Spleen (tissue), 13 donors: ENCODE measurements at places on chromosomes 7 and 10. TPM values are rescaled to one million over a fixed set of nuclear protein-coding genes. Genes with fewer than 3 reads are reported as not detected.

AKR1C3 gene
- 2.6 TPM for total RNA-seq

ARMS2 gene
- total RNA-seq, result not detected

FOXK1 gene
- total RNA-seq, result 35.7 TPM

CHAT gene
- total RNA-seq, result not detected

ITGB8 gene
- 0.15 TPM for total RNA-seq

GDF2 gene
- total RNA-seq, result not detected

RAB18 gene
- total RNA-seq, result 104 TPM

DNA sequence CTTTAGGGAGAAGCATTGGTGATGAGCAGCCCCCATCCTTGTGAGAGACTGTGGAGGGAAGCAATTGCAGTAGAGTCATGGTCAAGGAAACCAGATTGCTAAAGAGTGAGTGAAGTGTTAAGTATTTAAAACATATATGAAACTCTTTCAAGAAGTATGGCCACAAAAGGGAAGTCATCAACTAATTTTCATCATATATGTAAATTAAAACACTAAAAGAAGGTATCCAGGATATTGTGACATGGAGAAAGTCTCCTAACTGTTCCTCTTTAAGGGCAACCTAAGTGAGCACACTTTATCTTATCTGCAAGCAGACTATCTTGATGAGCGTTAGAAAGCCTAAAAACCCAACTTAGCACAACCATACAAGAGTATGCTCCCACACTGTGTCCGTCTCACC is 69.7 kb downstream of the CD36 start:
- H3K4me3 ChIP-seq, result no peak overlapping the region
- DNase-seq, result no peak
- H3K27me3 ChIP-seq, result no peaks in the 10 kb centered on the region
- H3K36me3 ChIP-seq, result no peaks in the 10 kb centered on the region
- no peaks in the 10 kb centered on the region for H3K4me1 ChIP-seq

DNA sequence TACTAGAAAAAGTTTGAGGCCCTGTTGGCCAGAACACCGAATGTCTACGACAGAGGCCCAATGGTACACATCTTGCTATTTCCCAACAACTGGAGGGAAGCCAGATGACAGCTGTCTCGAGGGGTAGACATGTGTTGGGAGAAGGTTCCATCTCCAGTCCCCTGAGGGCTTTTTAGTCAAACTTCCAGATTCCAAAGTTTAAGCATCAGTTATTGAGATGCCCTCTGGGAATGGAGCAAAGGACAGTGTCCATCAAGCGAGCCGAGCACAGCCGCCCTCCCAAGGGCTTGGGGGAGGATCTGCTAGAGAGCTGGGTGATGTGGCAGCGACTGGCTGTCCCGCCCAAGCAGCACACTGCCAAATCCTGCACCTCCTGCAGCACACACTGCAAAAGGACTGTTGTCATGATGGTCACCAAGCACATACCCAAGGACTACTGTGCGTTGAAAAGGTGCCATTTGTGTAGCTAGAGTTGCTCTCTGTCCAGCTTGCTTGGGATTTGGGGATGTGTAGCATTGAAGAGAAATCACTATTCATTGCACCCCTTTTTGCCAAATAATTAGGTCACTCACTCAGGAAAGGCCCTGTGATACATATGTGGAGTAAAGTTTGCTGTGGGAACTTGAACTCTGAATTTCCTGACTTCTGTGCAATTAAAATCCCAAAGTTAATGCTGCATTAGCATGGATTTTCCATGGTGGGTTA is 164.6 kb downstream of the TRIL start:
- no peaks in the 10 kb centered on the region for H3K27me3 ChIP-seq
- no peaks in the 10 kb centered on the region for H3K4me1 ChIP-seq
- no peak overlapping the region for H3K4me3 ChIP-seq
- H3K36me3 ChIP-seq, result no peaks in the 10 kb centered on the region
- no peak overlapping the region for H3K27ac ChIP-seq

GRCh38 chr7:108643136-108643535 is 73.5 kb downstream of the DNAJB9 start:
- DNase-seq, result no peak
- no peaks in the 10 kb centered on the region for H3K27me3 ChIP-seq
- H3K4me1 ChIP-seq, result no peaks in the 10 kb centered on the region
- no peak overlapping the region for H3K27ac ChIP-seq
- H3K36me3 ChIP-seq, result no peaks in the 10 kb centered on the region
- no peak overlapping the region for H3K4me3 ChIP-seq

DNA sequence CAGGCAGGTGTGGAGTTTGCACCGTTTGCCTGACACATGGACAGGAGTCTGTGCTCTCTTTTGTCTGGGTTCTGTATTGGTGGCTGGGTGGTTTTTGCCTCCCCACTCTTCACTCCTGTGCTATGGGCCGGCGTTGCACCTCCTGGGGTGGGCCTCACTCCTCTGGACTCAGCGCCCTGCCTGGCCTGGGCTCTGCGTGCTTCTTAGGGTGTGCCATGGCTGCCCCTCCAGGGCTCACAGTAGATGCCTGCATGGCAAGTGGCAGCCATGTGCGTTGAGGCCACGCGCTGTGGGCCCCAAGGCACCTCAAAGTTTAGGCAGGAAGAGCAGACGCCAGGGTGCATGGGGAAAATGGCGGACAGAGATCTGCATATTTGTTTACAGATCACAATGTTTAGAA is 319.8 kb downstream of the ADARB2 start:
- H3K27me3 ChIP-seq, result peaks cover 27% of the 10 kb centered on the region
- H3K4me3 ChIP-seq, result no peak overlapping the region
- no peak overlapping the region for H3K27ac ChIP-seq
- peaks cover 10% of the 10 kb centered on the region for H3K4me1 ChIP-seq

DNA sequence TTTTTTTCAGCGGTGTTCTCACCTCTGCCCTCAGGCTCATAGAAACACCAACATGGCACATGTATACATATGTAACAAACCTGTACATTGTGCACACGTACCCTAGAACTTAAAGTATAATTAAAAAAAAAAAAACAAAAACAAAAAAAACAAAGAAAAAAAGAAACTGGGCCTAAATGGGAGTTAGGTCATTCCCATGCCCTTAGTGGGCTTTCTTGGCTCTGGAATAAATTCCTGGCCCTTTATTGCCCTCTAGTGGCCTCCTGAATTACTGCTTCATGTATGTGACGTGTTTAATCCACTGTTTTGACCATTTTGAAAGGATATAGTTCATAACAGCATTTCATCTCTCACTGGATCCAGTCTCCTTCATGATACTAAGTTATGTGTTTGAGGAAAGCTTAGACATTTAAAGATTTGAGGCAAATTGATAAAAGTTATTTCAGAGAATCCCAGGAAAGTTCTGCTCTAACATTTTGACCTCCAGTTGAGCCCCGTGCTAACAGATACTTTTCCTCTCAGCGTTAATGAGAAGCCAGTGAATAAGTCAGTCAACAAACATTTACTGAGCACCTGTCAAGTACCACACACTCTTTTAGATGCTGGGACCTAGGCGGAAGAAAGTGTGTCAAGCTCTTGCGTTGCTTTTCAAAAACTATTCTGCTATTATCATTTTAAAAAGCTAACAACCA is 54.7 kb upstream of the SYPL1 start:
- no peak for DNase-seq
- no peaks in the 10 kb centered on the region for H3K27me3 ChIP-seq
- H3K36me3 ChIP-seq, result no peaks in the 10 kb centered on the region
- no peak overlapping the region for H3K4me3 ChIP-seq

- no peaks in the 10 kb centered on the region for H3K36me3 ChIP-seq
- no peaks in the 10 kb centered on the region for H3K27me3 ChIP-seq
- no peak for DNase-seq
Observed at GRCh38 chr10:59227136-59227673, 50.8 kb downstream of the PHYHIPL start.

GRCh38 chr7:91835826-91836368 is 44.6 kb downstream of the MTERF1 start:
- H3K27ac ChIP-seq, result no peak overlapping the region
- H3K4me3 ChIP-seq, result no peak overlapping the region
- H3K27me3 ChIP-seq, result no peaks in the 10 kb centered on the region

- no peak for DNase-seq
- no peaks in the 10 kb centered on the region for H3K27me3 ChIP-seq
- no peaks in the 10 kb centered on the region for H3K36me3 ChIP-seq
- H3K4me1 ChIP-seq, result no peaks in the 10 kb centered on the region
- H3K4me3 ChIP-seq, result no peak overlapping the region
Observed at GRCh38 chr10:120508393-120508792, 51.4 kb downstream of the PLPP4 start.

- no peaks in the 10 kb centered on the region for H3K27me3 ChIP-seq
- H3K4me3 ChIP-seq, result no peak overlapping the region
- no peak for DNase-seq
- H3K4me1 ChIP-seq, result no peaks in the 10 kb centered on the region
Observed at GRCh38 chr7:87517136-87517815, 41.8 kb upstream of the ABCB4 start.

- H3K27me3 ChIP-seq, result no peaks in the 10 kb centered on the region
- no peak overlapping the region for H3K4me3 ChIP-seq
- DNase-seq, result no peak
- no peaks in the 10 kb centered on the region for H3K36me3 ChIP-seq
- H3K4me1 ChIP-seq, result no peaks in the 10 kb centered on the region
Observed at GRCh38 chr7:94335586-94335985, 59.1 kb upstream of the COL1A2 start.

- H3K36me3 ChIP-seq, result no peaks in the 10 kb centered on the region
- peaks cover 6% of the 10 kb centered on the region for H3K27me3 ChIP-seq
- H3K4me3 ChIP-seq, result no peak overlapping the region
- H3K4me1 ChIP-seq, result no peaks in the 10 kb centered on the region
Observed at GRCh38 chr10:29956335-29956924, 103.0 kb downstream of the JCAD start.

DNA sequence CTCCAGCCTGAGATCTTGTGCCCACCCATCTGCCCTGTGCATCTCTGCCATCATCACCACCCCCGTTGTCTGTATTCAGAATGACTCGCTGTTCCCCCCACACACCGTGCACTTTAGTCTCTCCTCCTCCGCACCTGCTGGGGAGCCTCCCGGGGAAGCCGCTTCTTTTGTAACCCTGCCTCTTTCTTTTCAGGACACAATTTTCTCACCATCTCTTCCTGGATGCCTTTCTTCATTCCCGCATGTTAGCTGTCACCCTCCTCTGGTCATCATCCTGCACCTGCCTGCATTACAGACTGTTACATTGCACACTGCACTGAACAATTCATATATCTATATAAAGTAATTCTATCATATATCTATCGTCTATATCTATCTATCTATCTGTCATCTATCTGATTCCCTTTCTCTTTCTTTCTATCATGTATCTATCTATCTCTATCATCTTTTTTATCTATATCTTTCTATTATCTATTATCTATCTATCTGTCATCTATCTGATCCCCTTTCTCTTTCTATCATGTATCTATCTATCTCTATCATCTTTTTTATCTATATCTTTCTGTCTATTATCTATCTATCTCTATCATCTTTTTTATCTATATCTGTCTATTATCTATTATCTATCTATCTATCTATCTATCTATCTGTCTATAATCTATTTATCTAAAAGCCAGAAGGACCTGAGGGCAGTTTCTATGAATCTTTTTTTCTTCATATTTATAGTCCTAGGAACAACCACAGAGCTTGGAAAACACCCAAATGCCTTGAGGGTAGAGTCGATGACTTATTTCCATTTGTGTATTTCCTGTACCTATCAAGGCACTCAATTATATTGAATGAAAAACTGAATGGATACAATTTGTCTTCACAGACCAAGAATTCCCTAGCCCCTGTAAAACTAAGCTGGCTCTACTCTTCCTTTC is 642.5 kb downstream of the ACTR3B start:
- H3K4me3 ChIP-seq, result no peak overlapping the region
- no peaks in the 10 kb centered on the region for H3K27me3 ChIP-seq
- no peaks in the 10 kb centered on the region for H3K36me3 ChIP-seq

DNA sequence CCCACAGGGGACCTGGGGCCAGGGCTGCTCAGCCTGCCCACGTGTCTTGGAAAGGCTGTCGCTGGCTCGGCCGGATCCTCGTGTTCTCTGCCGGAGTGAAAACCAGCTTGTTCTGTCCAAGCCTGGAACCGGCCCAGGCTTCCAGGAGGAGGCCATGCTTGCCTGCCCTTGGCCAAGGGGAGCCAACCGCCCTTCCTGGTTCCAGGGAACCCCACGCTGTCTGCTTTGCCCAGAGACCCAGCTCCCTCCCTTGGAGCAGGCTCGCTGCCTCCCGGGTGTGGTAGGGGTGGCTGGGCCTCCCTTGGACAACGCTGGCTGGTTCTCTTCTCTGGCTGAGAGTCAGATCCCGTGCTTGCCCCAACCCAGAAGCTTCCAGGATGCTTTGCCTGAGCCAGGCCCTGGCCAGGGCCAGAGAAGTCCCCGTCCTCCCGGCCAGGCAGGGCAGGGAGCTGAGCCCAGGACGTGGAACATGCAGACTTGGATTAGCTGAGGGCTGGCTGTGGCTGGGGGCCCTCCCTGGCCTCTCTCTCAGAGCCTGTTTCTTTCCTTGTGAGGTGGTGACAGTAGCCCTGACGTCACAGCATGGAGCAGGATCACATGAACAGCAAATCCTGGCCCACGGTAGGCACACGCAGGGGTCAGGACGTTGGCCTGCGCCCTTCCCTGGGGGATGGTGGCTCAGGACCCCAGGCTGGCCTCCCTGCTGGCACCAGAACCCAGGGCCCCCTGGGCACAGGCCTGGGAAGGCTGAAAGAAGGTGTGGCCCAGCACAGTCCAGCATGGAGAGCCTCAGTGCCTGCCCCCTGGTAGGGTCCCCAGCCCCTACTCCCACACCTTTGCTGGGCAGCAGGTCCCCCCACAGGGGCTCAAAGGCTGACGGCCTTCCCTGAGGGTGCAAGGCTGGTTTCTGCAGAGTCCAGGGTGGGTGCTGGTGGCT is 67.5 kb downstream of the PWWP2B start:
- no peaks in the 10 kb centered on the region for H3K4me1 ChIP-seq
- peak overlapping the region; percentile 64 for H3K27ac ChIP-seq
- H3K27me3 ChIP-seq, result no peaks in the 10 kb centered on the region
- peak; percentile 62 for DNase-seq
- H3K36me3 ChIP-seq, result no peaks in the 10 kb centered on the region

GRCh38 chr10:130635528-130635927 is 499.3 kb downstream of the GLRX3 start:
- H3K4me1 ChIP-seq, result peaks cover 17% of the 10 kb centered on the region
- no peak overlapping the region for H3K27ac ChIP-seq
- no peaks in the 10 kb centered on the region for H3K36me3 ChIP-seq
- no peak overlapping the region for H3K4me3 ChIP-seq
- H3K27me3 ChIP-seq, result no peaks in the 10 kb centered on the region
- DNase-seq, result no peak
